NCI-H1048 (cell line): ENCODE measurements at places on chromosomes 5 and 9.

DNA sequence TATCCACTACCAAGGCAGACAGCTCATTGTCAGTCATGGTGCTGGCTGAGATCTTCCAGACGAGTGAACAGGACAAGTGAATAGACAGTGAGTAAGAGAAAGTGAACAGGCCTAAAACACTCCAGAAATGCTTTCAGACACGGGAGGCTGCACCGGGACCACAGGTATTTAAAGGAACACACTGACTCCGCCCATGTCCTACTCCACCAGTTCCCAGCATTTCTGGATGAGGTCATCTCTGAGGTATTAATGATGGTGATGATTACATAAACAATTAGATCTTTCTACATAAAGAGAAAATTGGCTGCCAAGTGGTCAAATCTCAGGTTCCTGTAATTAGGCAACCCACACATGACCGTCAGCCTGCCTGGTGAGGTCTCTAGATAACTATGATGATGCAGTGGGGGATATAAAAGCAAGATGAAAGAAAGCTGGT lies at the start of gene ACTBL2:
ACTBL2 (minus strand) TSS at position 141 of the 436 bp plus-strand sequence; CDS start at position 37, 104 bp downstream.
- no peak for DNase-seq

DNA sequence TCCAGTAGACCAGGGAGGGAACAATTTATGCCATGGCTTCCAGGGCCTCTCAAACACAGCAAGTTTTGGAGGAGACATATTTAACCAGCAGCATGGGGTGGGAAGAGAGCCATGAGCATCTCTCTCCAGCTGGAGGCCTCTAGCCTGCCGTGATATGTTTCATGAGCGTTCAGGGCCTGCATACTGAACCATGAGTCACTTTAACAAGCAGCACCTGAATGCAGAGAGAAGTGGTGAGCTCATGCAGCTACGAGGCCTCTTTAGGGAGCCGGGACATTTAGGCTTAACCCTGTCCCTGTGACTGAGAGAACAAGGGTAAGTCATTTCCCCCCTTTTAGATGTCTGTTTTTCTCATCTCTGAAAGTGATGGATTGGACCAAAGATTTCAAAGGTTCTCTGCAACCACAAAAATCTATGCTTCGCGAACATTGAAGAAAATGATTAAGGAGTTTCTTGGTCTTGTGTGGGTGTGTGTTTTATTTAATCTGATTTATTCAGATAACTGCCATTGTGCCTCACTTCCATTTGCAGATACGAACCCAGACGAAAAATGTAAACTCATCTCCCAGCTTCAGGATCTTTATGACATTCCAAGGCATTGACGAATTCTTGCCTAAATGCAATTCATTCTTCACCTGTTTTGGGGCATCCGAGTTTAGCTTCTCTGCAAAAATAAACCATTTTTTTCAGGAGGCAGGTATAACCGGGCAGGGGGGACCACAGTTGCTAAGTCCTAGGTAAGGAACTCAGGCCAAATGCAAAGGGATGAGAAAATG lies 157.0 kb downstream of the GABBR2 start:
- no peak for DNase-seq

DNA sequence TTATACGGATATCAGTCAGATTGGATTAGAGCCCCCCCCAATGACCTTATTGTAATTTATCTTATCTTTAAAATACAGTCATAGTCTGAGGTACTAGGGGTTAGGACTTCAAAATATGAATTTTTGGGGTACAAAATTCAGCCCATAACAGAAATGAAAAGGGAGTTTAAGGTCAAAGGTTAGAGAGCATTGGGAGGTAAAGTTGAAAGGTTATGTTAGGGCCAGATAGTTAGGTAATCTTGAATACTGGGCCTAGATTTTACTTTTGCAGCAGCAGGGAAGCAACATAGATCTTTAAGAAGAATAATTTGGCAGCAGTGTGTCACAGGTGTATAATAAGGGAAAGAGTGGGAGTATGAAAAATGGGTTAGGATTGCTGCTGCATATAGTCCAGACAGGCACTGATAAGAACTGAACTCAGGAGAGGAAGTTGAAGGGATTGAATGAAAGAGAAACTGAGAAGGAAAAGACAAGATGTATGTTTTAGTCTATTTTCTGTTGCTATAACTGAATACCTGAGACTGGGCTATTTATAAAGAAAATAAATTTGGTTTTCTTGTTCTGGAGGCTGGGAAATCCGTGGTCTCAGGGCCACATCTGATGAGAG lies 10.7 kb upstream of the GCNT4 start:
- no peak for DNase-seq

DNA sequence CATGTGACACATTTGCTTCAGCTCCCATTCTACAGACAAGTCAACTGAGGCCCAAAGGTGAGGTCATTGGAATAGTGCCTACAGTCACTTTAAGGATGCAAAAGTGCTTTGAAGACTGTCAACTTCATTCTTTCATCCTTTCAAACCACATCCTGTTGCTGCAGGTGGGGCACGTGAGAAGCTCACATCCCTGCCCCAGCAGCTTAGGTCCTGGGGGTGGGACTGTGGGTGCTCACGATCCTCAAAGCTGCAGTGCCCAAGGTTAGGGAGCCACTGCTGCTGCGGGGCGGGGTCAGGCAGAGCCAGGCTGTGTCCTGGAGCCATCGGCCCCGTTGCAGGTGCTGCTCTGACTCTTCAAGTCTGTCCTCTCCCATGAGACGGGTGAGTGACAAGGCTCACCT lies 57.9 kb upstream of the IER5L start:
- no peak for DNase-seq

DNA sequence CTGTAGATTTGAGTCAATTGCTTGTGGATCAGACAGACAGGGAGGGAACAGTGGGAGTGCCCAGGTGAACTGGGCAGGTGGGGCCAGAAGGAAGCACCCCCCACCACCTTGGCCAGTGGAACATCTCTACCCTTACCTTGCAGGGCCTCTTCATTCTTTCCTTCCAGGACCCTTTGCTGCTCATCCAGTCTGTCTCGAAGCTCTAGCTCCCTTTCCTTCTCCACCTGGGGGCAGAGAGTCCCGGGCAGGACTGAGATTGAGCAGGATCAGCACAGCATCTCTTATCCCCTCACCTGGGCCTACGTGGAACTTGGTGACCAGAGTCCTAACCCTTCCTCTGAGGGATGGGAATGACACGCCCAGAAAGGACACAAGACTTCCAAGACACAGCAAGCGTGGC lies 25.0 kb downstream of the CCDC69 start:
- DNase-seq = no peak

GRCh38 chr5:11258001-11258400 lies 497.0 kb upstream of the DAP start:
- DNase-seq = no peak

DNA sequence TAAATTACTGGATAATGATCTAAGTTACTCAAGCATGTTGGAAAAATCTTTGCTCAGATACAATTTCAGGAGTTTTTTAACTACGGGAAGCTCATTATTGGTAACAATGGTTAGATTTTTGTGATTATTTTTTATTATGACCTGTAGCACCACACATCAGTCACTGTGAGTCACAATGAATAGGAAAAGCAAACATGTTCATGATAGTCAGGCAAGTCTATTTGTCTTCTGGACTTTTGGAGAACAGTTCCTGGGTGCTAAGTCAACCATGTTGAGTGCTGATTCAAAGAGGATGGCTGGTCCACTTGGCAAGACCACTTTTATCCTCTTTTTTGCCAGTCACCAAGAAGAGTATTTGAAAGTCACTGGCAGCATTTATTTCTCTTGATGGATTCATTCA lies 403.2 kb downstream of the KIF4B start:
- DNase-seq = no peak

DNA sequence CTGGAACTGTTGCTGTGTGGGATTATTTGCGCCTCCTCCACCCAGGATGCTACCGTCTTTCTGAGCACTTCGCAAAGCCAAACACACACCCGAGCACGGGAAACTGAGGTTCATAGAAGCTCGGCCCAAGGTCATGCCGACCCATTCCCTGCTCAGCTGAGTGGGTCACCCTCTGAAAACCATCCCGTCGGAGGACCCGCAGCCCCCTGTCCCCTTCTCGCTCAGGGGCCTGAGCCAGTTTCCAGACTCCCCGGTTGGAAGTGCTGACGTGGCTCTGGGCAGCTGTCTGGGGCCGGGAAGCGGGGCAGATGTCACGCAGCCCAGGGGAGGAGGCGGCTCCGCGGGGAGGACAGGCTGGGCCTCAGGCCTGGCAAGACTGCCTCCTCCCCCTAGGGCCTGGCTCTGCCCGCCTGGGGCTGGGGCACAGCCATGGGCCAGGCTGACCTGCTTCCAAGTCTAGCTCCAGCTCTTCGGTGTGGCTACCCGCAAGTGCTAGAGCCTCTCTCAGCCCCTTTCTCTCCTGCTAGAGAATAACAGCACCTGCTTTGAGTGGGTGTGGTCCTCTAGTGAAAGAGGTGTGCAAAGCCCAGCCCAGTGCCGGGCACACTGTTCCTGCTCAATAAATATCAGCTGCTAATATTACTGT lies 9.9 kb upstream of the CXXC5 start:
- DNase-seq = no peak

DNA sequence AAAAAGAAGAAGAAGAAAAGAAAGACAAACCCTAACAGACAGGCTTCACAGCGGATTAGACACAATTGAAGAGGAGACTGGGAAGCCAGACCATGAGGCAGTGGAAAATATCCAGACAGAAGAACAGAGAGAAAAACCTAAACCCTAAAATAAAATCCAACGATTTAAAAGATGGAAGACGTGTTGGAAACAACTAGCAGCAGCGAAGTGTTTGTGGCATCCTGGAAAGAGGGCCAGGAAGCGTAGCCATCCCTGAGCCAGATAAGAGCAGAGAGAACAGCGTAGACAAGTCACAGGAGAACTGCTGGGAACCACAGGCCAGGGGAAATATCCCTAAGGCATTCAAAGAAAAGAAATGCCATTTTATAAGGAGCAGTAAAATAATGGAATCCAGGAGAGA lies 39.7 kb upstream of the NKD2 start:
- no peak for DNase-seq

- no peak for DNase-seq
These were observed 159.9 kb downstream of the TSSK1B start for GRCh38 chr5:113274836-113275414.

- no peak for DNase-seq
These were observed 158.9 kb upstream of the VCAN start for GRCh38 chr5:83312663-83313062.

DNA sequence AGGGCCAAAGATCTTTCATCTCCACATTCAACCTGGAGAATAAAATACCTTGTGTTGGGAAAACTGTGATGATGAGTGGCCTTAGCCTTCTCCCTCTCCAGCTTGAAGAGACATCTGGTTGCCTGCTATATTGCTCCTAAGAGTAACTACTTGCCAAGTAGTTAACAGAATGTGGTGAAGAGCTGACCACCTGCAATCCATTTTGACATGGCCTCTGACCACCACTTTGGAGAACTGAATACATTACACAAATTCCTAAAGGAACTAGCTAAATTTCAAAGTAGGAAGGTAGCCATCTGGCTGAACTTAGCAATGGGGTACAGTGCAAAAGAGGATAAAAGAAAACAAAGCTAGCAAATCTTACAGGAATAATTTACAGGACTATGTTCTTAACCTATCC lies 7.2 kb downstream of the TBCA start:
- no peak for DNase-seq

GRCh38 chr5:98771382-98772109 lies 1.9 kb upstream of the RGMB start:
- peak; percentile 66 for DNase-seq

DNA sequence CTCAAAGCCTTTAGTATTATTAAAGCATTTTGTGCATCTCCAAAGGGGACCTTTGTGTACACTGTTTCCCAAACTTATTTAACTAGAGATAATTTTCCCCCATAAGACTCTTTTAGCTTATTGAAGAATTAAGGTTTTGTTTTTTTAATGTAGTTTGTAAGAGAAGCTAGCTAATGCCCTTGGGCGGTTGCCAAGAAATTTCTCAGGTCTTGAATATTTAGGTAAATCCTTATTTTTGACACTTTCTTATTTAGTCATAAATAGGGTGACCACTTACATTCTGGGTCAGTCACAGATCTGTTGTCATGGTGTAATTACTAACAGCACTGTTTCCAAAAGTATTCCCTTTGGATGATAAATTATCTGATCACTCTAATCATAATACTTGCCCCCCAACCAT lies 27.2 kb downstream of the TNFAIP8 start:
- DNase-seq = no peak

DNA sequence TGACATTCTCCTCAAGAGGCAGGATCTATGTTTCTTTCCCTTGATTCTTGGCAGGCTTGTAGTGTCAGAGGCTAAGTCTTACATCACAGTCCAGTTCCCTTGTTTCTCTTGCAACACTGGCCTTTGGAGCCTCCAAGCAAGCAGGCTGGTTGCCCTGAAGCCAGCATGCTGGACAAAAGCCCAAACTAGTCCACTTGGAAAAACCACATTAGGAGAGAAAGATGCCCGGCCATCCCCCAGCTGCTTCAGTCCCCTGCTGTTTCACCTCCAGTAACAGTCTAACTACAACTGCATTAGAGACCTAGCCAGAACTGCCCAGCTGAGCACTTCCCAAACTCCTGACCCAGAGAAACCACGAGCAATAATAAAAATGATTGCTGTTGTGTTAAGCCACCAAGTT lies 87.6 kb downstream of the ADAMTS6 start:
- no peak for DNase-seq
